Mesenteric fat pad (tissue), 1 donor: ENCODE measurements at places on chromosomes 1 and 21. TPM values are rescaled to one million over a fixed set of nuclear protein-coding genes. Genes with fewer than 3 reads are reported as not detected.

GRCh38 chr1:171792656-171793369 is 11.4 kb downstream of the METTL13 start:
- DNase-seq: no peak

DNA sequence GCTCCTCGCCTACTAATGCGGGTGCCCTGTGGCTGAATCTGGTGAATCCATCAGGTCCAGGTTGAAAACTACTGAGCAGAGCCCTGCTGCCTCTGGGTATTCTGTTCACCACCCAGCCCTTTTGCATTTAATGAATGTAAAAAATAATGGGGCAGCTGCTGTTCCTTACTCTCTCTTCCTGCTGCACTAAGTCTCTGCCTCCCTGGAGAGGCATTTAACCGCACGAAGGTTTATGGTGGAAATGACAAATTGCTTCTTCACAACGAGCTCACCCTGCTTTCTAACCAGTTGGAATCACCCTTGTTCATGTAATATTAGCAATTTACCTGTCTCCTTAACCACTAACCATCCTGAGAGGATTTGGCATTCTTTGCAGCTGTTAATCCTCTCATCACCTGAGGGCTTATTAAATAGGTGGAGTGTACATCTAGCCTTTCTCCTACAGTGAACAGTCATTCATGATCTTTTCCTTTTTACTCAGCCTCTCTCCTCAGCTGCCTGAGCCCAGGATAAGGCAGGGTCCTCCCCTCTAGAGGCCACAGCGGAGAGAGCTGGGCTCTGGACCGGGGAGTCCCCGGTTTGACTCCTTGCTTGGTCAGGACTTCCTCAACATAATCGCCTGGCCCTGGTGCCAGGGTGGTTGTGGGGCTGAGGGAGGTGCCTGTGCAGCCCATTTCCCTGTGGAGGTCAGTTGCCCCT is 97.6 kb downstream of the NOS1AP start:
- no peak for DNase-seq

- no peak for DNase-seq
Measured at GRCh38 chr1:11286735-11287410, 13.9 kb downstream of the UBIAD1 start.

DNA sequence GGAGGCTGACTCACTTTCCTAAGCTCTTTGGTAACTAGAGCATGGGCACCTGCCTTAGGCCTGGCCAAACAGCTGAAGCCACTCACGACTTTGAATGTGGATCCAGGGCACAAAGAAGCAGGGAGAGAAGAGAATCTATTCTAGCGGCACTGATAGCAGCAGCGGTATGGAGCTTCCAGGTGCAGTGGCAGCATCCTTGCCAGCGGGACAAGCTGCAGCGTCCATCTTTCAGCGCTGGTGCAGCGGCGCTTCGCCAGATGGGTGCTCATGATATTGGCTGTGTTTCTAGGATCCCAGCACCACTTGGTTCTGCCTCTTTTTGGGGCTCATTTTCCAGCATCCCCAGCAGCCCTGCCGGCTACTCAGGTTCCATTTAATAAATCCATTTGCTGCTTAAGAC is 184.2 kb downstream of the SLC44A5 start:
- no peak for DNase-seq

The FLG2 gene
- not detected for total RNA-seq

The WLS gene
- total RNA-seq: 43.0 TPM
